ENCODE measurements at places on chromosomes 1 and 21.

GRCh38 chr1:235875036-235875597 is 8.4 kb upstream of the LYST start:
- DNase-seq = no peak

DNA sequence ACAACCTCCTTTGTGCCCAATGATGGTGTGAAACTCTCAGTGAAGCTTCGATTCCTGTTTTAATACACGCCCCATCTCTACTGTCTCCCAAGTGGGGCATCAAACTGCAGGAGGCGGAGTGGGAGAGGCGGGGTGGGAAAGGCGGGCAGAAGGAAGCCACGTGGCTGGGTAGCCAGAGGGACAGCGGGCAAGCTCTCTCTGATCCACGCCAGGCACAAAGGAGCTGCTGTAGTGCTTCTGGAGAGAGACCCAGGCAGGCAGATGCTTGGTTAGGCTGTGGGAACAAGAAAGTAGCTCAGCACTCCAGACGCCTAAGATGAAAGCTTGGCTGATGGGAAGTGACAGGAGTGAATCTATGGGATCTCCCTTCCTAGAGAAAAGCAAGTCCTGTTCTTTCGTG is 25.7 kb downstream of the TRIM67 start:
- DNase-seq = no peak

- DNase-seq = no peak
Observed at GRCh38 chr1:84366786-84367185, 31.5 kb upstream of the DNASE2B start.

DNA sequence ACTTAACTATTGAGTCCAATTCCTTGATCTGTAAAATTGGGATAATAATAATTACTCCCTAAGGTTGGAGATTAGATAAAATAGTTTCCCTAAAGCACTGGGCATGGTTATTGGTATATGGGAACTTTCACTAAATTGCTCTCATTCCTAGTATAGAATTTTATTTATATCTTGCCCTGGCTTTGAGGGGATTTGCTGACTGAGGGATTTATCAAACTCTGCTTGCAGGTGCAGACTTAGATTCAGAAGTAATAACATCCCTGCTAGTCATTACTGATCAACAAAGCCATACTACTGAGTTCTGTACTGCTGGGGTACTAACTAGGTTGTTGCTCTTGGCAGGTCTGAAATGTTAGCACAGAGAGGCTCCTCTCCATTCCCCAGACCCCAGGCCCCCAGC is 41.9 kb downstream of the CASQ2 start:
- DNase-seq = no peak

DNA sequence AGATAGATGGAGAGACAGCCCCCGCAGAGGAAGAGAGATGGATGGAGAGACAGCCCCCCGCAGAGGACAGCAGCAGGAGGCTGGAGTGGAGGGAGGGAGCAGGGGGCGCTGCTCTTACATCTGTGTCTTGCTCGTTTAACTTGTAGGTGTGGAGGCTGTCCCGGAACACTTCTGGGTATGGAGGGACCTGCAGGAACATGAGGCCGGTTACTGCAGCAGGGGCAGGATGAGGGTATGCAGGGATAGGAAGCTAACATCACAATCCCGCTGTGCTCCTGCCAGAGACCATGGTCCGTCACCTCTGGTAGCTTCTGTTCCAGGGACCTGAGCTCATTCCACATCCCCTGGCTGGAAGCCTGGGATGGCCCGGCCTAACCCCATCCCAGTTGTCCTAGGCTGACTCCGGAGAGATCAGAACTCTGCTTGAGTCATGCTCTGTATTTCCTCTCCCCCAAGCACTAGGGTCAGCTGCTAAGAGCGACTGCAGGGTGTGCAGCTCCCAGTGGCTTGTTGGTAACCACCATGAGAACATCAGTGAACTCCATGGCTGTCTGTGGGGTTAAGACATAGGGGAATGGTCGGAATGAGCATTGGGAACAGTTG is 36.7 kb upstream of the GOLT1A start:
- no peak for DNase-seq

DNA sequence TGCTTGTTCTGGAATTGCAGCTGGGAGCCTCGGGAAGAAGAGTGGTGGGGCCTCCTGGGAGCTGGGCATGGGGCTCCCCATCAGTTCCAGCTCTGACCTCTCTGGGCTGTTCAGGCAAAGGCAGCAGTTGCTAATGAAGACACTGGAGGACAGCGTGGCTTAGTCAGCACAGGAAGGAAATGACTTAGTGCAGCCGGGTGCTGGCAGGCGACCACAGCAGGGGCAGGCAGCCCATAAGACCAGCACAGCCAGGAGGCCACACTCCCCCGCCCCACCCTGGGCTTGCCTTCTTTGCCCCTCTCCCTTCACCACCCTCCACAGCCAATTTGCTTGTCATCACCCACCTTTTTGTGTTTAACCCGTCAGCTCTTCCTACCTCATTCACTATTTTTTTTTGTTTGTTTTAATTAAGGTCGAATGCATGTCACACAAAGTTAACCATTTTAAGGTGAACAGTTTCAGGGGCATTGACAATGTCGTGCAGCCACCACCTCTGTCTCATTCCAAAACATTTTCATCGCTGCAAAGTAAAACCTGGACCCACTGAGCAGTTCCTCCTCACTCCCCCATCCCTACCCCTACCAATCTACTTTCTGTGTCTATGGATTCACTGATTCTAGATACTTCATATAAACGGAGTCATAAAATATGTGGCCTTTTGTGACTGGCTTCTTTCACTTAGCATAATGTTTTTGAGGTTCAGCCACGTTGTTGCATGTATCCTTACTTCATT is 10.9 kb downstream of the OLIG2 start:
- DNase-seq = no peak

- DNase-seq = no peak
Observed at GRCh38 chr1:151165281-151165737, 393 bp downstream of the LYSMD1 start.

- DNase-seq = no peak
Observed at GRCh38 chr21:46603228-46603627, 1.7 kb downstream of the S100B start.

GRCh38 chr1:228099331-228099732 is 3.8 kb downstream of the C1orf35 start:
- no peak for DNase-seq

DNA sequence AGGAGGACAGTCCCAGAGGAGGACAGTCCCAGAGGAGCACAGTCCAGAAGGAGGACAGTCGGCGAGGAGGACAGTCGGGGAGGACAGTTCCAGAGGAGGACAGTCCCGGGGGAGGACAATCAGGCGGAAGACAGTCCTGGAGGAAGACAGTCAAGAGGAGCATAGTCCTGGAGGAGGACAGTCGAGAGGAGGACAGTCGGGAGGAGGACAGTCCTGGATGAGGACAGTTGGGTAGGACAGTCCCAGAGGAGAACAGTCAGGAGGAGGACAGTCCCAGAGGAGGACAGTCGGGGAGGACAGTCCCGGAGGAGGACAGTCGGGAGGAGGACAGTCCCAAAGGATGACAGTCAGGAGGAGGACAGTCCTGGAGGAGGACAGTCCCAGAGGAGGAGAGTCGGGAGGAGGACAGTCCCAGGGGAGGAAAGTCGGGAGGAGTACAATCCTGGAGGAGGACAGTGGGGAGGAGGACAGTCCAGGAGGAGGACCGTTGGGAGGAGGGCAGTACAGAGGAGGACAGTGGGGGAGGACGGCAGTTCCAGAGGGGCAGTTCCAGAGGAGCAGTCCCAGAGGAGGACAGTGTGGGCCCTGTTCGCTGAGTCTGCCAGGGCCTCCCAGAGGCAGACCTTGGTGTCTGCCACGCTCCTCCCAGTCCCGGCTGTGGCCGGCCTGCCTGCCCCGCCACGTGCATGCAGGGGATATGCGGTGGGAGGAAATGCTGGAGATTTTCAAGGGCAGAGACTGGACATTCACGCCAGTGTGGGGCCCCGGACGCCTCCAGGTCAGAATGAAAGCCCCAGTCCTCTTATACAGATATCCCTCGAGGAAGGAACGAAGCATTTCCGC is 183.8 kb upstream of the ARHGEF16 start:
- no peak for DNase-seq

DNA sequence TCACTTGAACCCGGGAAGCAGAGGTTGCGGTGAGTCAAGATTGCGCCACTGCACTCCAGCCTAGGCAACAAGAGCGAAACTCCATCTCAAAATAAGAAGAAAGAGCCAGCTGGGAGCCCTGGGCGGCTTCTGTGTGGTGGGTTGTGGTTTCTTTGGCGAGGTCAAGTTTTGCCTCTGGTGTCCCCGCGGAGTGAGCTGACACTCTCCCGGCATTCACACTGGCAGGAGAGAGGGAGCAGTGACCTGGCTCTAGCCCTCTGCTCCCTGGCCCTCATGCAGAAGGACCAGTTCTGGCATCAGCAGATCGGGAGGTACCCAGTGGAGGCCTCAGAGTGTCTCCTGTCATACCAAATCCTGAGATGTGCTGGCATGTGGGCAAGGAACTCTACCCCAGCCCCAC is 81.0 kb upstream of the VAMP3 start:
- DNase-seq = no peak

DNA sequence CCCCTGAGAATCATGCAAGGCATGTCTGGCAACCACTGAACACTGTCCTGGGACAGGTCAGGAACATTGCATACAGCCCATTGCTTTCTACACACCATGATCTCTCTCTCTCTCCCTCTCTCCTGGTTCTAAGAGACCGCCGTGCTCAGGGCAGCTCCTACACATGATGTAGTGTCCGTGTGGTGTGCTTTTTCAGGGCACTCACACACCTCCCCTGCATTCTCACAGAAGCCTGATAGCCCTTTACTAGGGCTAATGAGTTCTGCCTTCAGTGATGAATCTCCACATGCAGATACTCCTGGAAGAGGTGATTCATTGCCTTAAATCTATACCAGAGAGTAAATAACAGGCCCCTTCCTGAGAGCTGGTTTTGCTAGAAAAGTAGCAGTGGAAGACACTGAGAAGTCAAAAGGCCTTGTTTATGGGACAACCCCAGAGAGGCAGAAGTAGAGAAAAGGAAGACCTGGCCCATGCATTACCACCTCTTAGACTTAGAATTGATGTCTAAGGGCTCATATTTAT is 7.2 kb upstream of the OLFML2B start:
- DNase-seq = no peak

GRCh38 chr1:217495249-217495648 is 135.6 kb downstream of the GPATCH2 start:
- DNase-seq = no peak

DNA sequence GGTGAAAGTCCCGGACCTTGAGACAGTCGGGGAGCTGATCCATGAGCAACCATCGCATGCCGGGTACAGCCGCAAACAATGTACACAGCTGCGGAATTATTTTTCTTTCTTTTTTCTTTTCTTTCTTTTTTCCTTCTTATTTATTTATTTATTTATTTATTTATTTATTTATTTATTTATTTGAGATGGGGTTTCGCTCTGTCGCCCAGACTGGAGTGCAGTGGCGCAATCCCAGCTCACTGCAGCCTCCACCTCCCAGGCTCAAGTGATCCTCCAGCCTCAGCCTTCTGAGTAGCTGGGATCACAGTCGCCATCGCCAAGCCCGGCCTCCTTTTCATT is 2.6 kb upstream of the PERM1 start:
- no peak for DNase-seq

GRCh38 chr21:39107739-39108138 is 75.5 kb downstream of the PSMG1 start:
- no peak for DNase-seq

GRCh38 chr1:198497326-198498102 is 43.0 kb downstream of the ATP6V1G3 start:
- no peak for DNase-seq

DNA sequence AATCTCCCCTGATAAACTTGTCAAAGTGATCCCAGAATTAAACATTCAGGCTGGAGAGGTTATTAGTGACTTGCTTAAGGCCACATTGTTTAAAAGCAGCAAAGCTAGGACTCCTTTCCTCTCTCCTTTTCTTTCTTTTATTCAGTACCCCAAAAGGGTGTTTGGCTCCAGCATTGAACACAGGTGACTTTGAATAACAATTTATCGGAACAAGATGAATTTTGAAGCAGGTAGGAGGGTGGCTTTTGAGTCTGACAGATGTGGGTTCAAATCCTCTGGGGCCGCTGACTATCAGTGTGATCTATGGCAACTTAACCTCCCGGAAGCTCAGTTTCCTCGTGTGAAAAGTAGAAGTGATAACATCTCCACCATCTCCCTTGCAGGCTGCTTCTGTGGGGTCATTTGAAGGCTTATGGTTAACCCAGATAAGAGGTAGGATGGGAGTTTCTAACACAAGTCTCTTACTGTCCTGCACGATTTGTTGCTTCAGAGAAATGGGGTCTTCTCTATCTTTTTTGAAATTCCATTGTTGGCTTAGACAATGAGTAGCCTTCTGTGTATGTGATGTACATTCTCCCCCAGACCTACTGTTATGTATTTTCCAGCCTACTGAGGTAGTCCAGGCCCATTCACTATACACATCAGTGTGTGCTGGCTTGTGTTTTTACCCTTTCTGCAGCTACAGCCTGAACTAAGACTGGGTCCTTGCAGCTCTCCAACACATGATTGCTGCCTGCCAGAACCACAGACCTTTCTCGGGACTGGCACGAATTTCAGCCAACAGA is 29.0 kb downstream of the JUN start:
- no peak for DNase-seq

DNA sequence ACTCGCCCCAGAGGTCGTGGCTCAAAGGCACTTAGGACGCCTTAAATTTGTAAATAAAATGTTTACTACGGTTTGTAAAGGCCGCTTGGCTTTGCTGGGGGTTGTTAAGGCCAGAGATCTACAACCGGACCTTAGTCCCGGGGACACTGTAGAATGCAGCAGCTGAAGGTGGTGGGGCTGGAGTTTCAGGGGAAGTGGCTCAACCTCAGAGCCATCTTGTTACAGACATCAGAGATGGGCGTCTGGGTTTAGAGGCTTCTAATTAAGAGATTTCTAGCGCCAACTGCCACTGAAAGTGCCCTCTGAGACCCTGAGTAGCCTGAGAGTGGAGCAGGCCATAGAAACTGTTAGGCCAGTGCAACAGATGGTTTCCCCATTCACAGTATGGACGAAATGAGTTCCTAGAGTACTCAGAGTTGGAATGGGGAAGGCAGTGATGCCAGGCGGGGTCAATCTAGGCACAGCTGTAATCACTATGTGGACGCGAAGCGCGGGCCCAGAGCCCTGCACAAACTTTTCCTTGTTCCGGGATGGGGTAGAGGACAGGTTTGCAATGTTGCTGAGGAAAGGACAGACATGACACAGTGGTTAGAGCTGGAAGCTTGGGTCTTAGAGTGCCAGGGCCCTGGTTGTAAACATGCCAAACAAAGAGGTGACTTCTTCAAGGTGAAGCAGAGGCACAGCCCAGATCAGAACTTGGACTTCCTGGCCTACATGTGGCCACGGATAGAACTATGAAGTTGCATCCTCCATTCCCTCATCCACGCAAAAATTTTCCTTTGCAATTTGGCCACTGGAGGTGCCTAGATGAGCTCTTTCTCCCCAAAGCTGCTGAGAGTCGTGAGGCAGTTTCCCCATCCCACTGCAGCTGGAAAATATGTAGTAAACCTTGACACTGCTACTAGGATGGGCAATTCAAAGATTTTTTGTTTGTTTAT is 6.0 kb downstream of the HLX start:
- DNase-seq = no peak

GRCh38 chr1:223207293-223208066 is 64.4 kb upstream of the TLR5 start:
- no peak for DNase-seq

DNA sequence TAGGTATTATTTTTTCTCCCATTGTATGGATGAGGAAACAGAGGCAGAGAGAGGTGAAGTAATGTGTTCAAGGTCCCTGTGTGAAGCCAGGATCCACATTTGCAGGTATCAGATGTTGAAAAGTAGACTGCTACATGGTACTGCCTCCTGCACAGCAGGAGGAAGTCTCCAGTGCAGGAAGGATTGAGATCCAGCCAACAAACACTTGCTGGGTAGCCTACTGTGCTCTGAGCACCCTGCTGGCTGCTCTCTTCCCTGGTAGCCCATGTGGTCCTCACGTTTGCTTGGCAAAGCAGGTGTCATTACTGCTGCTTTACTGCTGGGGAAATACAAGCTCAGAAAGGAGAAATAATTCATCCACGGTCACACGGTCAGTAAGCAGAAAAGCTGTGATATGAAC is 21.3 kb upstream of the GRIK3 start:
- no peak for DNase-seq

All from stimulated activated CD8-positive, alpha-beta memory T cell treated with anti-CD3 and anti-CD28 coated beads, Interleukin-7, amount 100 ng/mL, for 24 hours (primary cell).